Progenitor cell of endocrine pancreas (in vitro differentiated cells): ENCODE measurements at places on chromosomes 6 and 20.

DNA sequence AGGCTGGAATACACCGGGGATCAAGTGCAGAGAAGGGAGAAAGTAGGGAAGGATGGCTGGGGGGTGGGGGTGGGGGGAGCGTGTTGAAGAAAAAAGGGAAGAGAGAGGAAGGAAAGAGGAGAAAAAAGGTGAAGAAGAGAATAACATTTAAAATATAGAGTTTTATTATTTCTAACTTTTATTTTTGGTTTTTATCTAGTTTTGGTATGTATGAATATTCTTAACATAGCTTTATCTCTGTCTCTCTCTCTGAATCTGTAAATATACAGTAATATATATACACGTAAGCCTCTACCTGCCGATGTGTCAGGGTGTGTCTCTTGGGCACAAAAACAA, 30.0 kb downstream of the HLA-F start:
- DNase-seq, result no peak

GRCh38 chr6:107823047-107823557, 1.0 kb downstream of the SCML4 start:
- DNase-seq, result no peak

DNA sequence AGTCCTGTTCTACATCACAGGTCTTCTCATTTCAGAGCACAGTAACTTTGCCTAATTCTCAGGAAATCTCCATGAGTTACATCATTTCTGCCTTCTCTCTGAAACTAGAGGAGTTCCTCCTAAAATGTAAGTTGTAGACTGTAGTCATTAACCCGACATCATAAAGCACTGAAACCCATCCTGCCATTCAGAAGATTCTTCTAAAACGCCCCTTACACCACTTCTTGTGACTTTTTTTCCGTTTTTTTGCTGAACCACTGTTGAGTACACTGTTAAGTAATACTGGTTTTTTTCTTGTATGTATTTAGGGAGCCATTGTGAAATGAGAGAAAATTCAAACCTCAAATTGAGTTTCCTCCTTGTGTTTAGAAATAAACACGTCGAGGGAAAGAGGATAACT, 117.3 kb downstream of the MAP3K4 start:
- no peak for DNase-seq

DNA sequence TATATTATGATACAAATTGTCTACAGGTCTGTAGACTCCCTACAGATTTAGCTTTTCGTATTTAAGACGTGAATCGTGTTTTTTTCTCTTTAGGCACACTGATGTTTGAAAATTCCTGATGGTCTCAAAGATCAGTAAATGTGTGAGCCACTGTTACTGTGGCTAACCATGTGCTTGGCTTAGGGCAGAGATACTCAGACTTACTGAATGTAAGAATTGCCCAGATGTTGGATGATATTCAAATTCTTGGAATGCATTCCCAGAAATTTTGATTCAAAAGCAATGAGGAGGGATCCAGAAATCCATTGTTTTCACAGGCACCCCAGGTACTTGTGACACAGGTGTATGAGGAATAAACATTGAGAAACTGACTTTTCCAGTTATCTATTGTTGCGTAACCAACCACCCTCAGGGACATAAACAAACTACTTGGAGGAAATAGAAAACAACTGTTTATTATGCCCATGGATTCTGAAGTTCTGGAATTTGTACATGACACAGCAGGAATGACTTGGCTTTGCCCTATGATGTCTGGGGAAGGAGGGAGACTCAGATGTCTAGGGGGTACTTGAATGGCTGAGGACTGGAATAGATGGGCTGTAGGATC, 339.6 kb upstream of the CITED2 start:
- DNase-seq, result no peak

- no peak for DNase-seq
Observed at GRCh38 chr20:57777911-57778310, 68.1 kb upstream of the PMEPA1 start.

DNA sequence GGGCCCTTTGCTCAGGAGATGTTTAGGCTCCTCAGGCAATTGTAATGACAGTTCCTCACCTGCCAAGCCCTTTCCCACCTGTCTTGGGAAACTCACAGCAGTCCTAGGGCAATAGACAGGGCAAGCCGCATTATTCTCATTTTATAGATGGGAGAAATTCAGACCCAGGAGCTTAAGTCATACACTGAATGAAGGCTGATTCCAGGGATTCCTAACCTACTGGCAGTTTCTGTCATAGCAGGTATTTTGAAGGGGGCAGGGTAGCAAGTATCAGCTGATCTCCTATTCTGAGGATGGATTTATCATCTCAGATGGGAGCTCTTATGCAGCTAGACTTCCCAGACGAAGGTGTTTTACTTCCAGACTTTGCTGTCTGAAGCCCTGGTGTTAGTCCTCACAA, 61.4 kb upstream of the MYL9 start:
- no peak for DNase-seq

GRCh38 chr6:47587493-47587892, 109.9 kb downstream of the CD2AP start:
- DNase-seq, result no peak

DNA sequence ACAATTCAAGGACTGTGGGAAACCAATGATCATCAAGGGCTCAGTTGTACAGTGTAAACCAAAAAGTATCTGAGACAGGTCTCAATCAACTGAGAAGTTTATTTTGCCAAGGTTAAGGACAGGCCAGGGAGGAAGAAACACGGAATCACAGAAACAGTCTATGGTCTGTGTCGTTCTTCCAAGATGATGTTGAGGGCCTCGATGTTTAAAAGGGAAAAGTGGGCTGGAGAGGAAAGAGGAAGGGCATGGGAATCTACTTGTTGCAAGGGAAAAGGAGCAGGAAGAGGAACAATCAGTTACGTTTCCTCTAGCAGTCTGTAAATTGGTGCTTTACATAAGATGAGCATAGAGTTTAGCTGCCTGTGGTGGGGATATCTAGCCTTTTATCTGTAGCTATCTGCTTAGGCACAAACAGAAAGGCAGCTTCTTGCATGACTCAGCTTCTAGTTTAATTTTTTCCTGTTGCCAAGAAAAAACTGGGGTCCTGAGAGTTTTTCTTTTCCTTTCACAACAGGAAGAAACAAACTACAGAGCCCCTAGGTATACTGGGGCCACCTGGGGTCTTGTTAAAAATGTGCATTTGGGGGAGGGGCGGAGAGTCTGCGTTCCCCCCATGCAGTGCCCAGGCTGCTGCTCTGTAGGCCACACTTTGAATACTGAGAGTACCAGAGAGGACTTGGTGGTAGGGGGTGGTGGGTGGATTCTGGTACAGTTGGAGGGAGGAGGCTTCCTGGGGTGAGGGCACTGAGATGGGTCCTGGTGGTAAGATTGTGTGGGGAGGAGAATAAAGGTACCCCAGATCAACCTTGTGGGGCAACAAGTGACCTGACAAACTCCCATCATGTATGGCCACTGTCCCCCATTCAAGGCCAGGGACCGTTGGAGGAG, 35.3 kb upstream of the EZR start:
- DNase-seq, result no peak

- DNase-seq, result no peak
Observed at GRCh38 chr20:19419396-19419795, 207.0 kb downstream of the SLC24A3 start.

DNA sequence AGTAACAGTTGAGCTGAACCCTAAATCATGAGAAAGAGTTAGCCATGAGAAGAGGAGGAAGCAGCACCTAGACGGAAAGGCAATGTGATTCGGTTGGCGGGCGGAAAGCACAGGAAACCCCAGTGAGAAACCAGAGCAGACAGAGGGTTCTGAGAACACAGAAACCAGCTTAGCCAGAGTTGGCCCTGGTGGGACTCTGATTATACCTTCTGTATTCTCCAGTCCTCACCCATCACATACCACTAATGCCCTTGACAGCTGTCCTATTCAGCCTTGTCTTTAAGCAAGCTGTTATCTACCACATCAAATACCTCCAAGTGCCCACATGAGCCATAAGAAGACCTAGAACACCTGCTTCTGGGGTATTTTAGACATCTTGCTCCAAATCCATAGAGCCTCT, 58.9 kb upstream of the LRRC1 start:
- DNase-seq, result no peak

- no peak for DNase-seq
Observed at GRCh38 chr6:30071081-30071818, 4.3 kb downstream of the PPP1R11 start.

GRCh38 chr20:16216227-16216913, 356.9 kb downstream of the KIF16B start:
- DNase-seq, result no peak

DNA sequence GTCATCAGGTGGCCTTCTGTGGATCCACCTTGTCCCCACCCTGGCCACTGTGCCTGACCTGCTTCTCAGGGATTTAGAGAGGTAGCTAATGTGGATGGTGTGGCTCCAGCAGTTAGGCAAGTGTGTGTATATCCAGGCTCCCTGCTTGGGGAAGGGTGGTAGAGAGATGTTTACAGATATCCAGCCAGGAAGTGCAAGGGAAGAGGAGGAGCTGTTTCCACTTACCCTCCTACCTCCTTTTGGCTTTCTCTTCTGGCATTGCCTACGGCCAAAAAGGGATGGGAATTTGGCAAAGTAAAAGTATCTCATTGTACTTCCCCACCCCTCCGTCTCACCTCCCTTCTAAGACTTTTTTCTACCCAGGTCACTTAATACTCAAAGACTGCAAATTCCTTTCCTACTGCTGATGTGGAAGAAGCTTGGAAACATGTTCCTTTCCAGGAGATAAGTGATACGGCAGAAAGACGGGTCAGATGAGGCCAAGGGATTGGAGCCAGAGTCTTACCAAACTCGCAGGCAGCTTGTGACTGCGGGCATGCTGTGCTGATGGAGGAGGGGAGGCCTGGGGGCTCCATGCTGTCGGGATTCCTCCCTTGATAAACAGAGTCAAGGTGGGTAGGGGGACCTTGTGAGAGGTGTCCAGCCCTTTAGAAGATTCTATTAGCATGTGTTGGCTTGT, 253.4 kb downstream of the PRL start:
- no peak for DNase-seq

- no peak for DNase-seq
Observed at GRCh38 chr20:63473555-63474449, 1.3 kb upstream of the KCNQ2 start.

DNA sequence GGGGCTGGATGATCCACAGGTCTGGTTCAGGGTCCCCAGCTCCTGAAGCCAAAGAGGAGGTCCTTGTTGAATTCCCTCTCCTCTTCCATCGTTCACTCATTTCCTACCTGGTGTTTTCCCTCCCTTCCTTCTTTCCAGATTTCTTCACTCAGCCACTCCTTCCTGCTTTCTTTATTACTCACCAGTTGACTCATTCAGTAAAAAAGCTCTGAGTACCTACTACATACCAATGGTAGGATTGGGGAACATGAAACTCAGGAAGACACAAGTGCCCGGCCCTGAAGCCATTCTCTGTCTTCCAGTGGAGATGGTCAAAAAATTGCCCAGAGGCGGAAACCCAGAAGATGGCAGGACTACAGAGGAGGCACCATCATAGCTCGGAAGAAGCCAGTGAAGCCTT, 11.9 kb upstream of the NSFL1C start:
- DNase-seq, result no peak

- no peak for DNase-seq
Observed at GRCh38 chr20:57835588-57836455, 126.0 kb upstream of the PMEPA1 start.

DNA sequence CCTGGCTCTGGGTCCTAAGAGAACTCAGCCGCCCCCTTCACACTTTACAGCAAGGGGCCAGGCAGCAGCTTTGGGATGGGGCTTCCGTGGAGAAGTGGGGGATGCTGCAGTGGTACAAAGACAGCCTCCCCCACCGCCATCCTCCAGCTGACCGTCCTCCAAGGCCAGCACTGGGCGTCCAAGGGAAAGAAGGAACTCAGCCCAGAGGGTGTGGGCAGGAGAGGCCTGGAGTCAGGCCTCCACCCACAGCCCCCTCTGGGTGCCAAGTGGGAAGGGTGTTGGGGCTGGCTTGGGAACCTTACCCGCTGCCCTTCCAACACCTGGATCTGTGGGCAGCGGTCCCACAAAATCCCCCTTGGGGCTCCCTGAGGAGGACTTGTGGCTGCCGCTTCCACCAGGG, 13.1 kb downstream of the STMN3 start:
- no peak for DNase-seq

DNA sequence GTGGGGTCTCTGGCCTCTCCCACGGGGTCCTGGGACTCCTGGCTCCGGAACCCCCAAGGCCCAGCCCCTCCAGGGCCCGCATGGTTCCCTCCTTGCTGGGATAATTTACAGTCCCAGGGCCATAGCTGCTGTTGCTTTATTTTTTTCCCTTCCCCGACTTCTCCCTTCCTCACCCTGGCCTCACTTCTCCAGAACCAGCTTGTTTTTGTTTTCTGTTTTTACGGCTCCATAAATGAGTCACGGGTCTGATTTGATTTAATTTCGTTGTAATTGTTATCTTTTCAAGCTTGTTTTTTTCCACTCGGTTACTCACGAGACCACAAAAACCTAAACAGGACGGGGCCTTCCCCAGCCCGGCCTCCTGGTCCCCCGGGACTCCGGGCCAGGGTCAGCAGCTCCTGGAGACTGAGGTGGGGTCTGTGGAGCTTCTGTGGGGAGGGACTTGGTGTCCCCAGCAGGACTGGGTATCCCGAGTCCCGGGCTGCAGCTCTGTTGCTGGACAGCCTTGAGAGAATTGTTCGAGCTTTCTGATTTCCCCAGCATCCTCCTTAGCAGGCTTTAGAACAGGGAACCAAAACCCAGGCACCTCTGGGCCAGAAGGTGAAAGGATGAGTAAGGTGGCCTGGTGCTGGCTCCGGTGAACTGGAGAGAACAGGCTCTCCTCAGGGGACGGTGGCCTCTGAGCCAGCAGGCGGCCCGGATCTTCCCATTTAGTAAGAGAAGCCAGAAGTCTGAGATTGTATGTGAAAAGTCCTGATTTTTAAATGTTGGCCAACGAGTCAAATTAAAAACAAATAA, 94.9 kb downstream of the CEBPB start:
- no peak for DNase-seq
